NCI-H748 treated with DMSO at 0.1 percent for 48 hours (cell line): ENCODE measurements at places on chromosomes 12 and 14.
A peak's percentile ranks its signal among the peaks of the same experiment; 100 is the strongest.

- DNase-seq, result no peak
Observed at GRCh38 chr14:88975043-88975830, 150.8 kb downstream of the TTC8 start.

DNA sequence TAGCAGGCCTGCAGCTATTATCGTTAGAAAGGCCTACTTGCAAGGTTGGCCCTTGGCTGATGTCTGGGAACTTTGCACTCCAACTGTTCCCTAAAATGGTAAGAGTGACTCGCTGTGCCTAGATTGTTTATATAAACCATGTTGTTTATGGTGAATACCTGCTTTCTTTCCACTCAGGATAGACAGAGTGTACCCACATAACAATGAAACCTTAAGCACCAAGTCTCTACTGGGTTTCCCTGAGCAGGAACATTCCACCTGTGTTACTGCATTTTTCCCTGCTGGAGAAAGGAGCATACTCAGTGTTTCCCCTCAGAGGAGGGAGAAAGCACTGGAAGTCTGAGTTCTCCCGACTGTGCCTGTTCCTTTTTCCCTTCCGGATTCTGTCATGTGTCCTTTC is 32.8 kb downstream of the ERP29 start:
- DNase-seq, result no peak

DNA sequence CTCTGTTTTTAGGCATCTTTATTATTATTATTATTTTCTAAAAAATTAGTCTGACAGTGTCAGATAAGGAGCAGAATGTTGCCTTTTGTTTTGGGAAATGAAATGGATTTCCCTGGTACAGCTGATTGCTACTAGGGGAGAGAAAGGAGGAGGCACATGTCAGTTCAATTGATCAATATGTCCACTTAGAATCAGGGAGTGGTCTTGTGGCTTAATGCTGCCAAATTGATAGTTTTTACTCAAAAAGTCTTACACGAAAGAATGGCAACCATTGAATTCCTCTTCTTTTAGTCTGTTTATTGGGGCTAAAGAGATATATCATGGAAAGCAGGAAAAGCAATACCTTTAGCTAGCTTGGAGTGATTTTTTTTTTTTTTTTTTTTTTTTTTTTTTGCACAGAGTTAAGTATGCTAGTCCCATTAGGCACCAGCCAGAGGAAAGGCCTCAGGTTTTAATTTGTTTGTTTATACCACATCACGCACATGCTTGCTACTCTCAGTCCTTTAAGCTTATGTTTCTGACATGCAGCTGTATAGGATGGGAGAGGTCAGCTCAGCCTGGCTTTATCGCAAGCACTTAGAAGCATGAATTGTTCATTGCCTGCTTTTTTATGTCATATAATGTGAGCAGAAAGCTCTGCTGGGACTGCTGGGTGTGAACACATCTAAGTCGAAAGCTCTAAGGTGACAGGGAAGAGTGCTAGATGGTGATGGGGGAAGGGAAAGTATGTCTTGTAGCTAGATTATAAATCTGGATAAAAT is 1.4 kb downstream of the AKAP6 start:
- DNase-seq, result peak; percentile 70

DNA sequence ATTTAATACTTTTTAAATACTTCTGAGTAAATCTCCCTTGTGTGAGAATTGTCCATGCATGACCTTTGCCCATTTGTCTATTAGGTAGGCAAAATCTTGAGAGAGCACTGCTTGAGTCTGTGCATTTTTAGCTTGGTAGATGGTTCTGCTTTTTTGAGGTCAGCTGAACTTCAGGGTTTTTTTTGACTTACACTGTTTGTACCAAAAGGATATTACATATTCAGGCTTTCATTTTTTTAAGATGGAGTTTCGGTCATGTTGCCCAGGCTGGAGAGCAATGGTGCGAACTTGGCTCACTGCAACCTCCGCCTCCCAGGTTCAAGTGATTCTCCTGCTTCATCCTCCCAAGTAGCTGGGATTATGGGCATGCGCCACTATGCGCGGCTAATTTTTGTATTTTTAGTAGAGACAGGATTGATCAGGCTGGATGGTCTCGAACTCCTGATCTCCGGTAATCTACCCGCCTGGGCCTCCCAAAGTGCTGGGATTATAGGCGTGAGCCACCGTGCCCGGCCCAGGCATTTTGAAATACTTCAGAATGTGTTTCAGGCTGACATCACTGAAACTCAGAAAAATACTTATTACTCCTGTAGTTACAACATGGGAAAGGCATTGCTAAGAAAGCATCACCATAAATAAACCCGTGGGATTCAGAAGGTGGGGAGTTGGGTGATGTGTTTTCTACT is 11.1 kb downstream of the RASSF3 start:
- DNase-seq, result no peak
